ENCODE measurements at places on chromosomes 2 and 18.

DNA sequence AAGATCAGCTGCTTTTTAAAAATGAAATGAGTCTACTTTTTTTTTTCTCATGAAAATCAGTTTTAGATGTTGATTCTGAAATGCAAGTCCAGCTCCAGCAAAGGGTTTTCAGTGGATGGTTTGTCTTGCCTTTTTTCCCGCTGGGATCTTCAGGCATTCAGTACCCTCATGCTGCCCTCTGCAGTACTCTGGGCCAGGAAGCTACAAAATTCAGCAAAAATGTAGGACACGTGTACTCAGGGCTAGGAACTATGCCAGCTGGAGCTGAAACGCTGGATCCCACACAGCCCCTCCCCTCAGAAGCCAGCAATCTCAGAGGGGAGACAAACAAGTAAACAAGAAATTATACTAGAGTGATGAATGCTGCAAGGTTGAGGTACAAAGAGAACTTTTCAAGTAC is 97.3 kb downstream of the MMADHC start:
- DNase-seq, result no peak

- DNase-seq, result no peak
Observed at GRCh38 chr2:1510176-1510575, 96.9 kb downstream of the TPO start.

GRCh38 chr18:1394966-1395365 is 490.3 kb downstream of the ADCYAP1 start:
- no peak for DNase-seq

- DNase-seq, result no peak
Observed at GRCh38 chr2:17149945-17150344, 368.3 kb downstream of the RAD51AP2 start.

DNA sequence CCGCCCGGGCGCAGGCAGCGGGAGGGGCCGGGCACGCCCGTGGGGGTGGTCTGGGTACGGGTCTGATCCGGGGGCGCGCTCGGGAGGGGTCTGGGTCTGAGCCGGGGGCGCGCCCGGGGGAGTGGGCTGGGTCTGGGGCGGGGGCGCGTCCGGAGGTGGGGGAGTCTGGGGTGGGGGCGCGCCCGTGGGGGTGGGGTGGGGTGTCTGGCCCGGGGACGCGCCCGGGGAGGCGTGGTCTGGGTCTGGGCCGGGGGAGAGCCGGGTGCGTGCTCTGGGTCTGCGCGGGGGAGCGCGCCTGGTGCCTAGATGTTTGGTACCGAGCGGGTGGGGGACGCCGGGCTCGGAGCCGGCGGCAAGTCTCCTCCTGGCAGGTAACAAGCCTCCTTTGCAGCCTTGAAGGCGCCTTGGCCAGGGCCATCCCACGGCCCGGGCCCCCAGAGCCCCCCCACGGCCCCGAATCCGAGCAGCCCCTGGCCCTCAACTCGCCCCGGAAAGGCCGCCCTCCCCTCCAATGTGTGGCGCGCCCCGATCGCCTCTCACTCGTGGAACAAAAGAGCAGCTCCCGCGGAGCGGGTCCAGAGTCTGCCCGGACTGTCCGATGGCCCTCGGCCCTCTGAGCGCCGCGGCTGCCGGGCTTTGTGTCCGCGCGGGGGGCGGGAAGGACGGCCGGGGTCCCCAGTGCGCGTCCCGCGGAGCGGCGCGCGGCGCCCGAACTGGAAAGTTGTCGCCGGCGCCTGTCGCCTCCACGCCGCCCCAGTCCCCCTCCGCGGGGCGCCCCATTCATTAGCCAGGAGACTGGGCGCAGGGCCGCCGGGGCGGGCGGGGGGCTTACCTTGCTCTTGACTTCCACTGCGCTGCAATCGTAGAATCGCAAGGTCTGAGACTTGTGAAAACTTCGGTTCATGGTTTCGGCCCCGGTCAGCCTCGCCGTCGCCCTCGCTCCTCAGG is 595 bp downstream of the PARD6G start:
- no peak for DNase-seq

- DNase-seq, result no peak
Observed at GRCh38 chr18:29496152-29496680, 1319.3 kb upstream of the CDH2 start.

DNA sequence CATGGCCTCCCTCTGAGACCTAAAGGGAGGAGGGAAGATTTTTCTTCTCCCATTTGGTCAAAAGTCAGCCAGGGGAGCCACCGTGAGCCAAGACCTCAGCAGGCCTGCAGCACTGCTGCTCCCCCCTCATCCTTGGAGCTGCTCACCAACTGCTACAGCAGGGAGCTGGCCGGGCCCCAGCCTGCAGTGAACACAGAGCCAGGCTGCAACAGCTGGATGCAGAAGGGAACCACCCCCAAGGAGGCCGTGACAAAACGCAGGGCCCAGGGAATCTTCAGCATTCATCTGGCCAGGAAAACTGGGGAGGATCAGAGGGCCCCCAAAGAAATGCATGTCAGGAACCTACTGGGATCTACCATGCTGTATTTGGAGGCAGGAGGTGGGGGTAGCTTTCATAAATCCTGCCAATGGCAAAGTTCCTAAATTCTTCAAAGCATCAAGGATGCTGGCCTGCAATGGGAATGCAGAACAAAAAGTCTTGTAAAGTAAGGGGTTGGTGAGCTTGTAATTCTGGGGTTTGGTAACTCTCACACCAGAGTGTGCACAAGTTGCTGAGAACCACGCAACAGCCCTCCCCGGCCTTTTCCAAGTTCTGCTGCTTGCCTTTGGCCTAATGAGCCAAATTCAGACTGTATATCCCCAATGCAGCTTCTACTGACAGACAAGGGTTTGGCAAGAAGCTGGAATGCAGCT is 61.0 kb downstream of the CACNB4 start:
- no peak for DNase-seq

- no peak for DNase-seq
Observed at GRCh38 chr2:101175991-101176390, 24.8 kb upstream of the TBC1D8 start.

GRCh38 chr2:159879051-159879604 is 81.1 kb upstream of the CD302 start:
- DNase-seq, result no peak

DNA sequence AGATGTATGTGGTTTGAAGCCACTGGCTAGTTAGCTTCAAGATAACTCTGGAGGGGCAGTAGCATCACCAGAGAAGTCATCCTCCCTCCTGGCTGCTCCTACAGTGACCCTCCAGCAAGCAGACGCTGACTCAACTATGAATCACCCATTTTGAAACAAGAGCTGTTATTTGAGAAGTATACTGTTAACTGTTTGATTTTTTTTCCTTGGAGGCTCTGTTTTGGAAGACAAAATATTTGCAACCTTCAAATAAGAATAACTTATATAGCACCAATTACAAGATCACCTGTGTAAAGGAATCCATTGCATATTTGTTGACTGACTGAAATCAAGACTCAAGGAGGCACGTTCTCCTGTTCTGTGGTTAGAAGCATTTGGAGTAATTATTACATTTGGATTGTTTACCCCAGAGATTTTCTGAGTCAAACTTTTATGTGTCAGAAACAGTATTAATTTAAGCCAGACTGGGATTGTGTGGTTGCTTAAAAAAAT is 313.8 kb downstream of the MTX2 start:
- DNase-seq, result no peak

- no peak for DNase-seq
Observed at GRCh38 chr2:72747344-72747743, 78.5 kb downstream of the EXOC6B start.

DNA sequence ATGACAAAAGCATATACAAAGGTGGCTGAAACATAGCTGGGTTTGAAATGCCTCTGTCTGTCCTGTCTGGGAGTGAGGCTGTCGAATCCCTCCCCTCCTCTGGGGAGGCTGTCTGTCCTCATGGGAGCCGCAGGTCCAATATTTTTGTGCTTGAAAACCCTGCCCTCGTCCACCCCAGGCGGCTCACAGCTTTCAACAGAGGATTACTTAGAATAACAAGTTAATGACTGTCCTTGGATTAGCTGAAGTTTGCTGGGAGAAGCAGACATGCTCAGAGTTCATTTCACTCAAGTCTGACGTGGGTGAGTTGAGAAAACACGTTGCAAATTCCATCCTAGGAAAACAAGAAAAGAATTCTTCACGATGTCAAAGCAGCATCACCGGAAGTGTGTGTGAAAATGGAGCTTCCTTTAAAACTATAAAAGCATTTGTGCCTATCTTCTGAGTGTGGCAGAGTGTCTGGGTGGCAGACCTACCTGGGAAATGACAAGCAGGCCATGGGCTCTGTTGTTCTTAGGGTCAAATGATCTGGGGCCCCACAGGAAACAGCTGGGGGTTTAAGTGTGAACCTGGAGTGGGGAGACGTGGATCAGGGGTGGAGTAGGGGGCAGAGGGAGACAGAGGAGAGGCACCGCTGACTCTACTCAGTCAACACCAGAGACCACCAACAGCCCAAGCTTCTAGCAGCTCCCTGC is 77.1 kb downstream of the DDX1 start:
- no peak for DNase-seq

DNA sequence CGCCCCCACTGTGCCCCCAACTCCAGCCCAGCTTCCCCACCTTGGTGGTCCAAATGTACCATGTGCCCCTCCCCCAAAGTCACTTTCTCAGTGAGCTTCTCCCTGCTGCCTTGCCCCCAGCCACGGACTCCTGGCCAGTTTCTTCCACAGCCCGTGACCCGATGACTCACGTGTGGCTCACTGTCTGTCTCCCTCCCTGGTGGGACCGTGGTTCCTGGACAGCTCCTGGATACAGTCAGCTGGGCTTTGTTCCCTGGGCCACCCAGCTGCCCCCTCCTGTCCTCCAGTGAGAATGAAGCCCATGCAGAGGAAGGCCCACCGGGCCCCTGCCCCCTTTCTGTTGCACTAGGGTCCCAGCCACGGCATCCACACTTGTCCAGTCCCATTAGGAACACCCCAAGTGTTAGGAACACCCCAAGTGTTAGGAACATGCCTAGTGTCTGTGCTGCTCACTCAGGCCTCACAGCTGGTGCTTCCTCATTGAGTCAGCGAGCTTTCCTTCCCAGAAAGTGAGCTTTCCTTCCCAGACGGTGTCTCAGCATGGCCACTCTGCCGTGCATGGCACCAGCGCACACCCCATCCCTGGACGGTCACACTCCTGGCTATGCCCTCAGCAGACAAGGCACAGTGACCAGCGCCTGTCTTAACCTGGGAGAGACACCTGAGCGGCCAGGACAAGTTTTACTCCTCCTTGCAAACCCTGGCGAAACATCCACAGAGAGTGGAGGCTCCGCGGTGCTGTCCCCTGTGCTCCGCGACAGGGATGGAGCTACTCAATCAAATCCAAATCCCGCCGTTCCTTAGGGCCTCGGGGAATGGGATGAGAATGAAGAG is 44.8 kb upstream of the CTDP1 start:
- DNase-seq, result no peak

- no peak for DNase-seq
Observed at GRCh38 chr2:100106460-100106859, 35.9 kb downstream of the AFF3 start.

DNA sequence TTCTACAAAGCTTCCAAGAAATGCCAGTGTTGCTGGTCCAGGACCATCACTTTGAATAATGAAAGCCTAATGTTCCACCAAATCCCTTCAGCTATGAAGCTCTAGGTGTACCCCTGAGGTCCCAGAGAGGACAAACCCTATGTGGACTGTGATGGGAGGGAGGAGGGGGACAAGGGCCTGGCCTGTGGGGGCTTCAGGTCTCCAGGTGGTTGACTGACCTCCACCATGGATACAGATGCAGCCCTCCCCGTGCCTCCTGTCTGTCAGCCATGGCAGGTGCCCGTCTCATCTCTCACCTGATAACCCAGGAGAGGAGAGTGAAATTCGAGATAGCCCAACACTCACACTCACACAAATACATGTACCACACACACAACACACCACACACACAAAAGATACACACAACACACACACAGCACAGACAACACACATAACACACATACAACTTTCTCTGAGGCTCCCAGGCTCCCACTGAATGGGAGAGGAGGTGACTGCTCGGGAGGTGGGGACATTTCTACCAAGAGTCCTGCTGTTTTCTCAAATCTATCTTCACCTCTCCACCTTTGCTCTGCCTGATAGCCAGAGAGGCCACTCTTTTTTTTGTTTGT is 12.8 kb upstream of the RHOB start:
- DNase-seq, result no peak

DNA sequence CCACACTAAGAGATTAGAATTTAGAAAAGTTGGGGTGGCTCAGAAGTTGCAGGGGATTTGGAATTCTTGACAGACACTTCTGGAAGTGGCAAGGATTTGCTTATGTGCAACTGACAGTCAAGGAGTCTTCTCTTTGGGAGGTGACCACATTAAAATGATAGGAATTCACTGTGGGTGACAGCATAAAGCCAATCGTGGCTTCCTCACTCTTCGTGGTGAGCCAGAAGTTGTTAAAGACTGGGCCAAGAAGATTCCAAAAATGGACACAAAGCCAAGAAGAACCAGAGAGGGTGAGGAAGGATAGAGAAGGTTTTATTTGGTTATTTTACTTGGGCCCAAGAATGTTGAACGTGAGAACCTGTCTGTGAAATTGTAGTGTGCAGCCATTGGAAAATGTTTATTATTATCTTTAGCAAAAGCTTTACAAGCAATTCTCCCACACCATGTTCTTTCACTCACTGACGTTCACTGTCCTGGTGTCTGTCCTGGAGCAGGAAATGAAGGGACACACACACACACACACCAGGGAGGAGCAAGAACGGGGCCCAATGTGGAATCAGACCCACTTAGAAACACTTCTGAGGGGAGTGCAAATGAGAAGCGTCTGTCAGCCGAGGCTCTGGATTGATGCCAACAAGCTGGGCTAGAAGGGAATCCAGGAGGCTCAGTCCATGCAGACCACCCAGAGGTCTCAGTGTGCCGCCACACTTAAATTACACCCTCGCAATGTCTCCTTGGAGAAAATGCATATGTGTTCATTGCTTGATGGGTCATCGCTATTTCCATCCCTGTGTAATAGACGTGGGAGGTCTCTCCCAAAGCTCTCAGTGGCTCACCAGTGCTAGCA is 37.2 kb downstream of the STEAP3 start:
- DNase-seq, result no peak

DNA sequence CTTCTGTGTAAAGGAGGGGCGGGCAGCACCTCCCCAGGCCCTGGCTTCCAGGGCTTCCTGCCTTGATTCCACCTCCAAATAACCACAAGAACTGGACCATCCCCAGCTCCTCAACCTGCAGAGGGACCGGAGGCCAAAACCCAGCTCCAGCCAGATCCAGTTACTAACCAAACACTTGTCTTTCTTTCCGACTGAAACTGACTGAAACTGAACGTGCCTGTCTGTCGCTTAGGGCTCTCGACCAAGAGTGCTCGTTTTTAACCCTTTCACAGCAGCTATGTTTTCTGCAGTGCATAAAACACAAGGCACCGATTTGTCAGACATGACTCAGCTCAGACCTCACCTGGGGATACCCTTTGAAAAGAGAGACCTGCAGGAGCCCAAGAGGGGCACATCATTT is 249.9 kb upstream of the SIX2 start:
- DNase-seq, result no peak

DNA sequence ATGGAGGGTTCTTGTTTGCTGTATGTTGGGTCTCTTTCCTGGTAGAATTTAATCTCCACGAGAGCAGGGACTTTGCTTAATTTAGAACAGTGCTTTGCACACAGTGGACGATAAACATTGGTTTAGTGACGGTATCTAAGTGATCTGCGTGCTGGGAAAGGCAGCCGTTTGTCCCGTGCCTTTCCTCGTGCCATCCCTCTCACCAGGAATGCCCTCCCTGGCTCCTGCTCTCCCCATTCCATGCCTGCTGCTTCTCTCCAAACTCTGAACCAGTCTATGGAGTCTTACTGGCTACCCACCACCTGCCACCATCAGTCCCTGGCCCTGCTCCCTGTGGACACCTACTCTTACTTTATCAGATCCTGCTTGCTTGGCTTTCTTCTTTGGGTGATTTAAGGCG is 27.3 kb upstream of the TNP1 start:
- DNase-seq, result no peak

Data from T follicular helper cell (primary cell).